Heart right ventricle (tissue), 16 donors: ENCODE measurements at places on chromosomes 4 and X.

GRCh38 chr4:135834471-135834870 lies 1632.9 kb upstream of the PABPC4L start:
- DNase-seq, result no peak

- DNase-seq, result no peak
These were observed 20.0 kb upstream of the FGFBP2 start for GRCh38 chr4:15982842-15983524.

DNA sequence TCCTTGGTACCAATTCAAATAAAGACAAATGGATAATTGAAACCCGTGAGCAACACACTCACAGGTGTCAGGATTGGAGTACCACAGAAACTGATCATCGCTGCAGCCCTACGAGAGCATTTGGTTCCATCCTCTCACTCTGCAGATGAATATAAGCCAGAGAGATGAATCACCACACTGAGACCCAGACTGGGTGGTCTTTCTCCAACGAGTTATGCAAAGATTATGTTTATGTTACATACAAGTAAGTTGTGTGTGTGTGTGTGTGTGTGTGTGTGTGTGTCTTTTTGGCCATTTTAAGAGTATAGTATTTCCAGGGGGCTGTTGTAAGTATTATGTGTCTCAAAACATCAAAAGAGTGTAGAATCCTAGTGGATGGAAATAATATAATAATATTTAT lies 329.5 kb upstream of the ZFP42 start:
- no peak for DNase-seq

DNA sequence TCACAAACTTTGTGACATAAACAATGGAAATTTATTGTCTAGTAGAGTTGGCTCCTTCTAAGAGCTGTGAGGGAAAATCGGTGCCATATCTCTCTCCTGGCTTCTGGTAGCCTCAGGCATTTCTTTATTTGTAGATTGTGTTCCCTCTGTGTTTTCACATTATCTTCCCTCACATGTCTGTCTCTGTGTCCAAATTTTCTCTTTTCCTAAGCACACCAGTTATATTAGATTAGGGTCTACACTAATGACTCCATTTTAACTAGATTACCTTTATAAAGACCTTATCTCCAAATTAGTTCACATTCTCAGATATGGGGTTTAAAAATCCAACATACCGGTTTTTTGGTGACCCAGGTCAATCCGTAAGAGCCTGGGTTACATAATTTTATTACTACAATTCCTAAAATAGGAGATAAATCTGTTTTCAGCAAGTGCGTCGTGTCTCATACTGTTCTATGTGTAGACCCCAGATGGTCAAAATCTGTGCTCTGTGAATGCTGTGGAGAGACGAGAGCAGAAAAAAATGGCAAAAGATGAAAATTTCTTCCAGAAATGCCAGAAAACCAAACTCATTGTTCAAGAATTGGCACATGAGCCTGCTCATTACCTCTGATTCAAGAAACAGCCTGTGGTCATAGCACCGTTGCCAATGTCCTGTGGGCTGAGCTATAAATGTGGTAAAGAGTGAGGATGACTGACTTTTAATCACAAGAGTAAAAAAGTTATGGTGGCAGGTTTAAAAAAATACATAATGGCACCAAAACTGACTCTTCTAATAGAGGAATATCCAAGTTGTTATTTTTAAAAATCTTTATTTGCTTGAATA lies 574.7 kb downstream of the PCDH7 start:
- DNase-seq, result no peak

DNA sequence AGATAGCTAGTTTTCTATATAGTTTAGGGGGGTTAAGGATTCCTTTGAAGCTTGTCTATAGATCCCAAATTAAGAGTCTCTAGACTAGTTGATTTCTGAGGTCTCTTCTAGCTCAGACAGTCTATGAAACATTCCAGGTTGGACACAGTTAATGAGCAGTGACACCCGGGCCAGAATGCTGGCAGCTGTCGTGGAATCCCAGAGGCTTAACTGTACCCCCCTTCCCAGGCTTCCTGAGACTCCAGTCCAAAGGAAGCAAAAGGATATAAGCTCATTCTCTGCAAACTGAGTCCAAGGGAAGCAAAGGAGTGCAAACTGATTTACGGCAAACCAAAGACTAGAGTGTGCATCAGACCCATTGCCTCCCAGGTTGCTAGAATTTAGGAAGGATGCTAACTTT lies 62.9 kb downstream of the DCX start:
- DNase-seq, result no peak

- no peak for DNase-seq
These were observed 61.9 kb downstream of the HOPX start for GRCh38 chr4:56619160-56619559.

- DNase-seq, result peak; percentile 25
These were observed 27.3 kb upstream of the CRLF2 start for GRCh38 chrX:1239681-1240142.

DNA sequence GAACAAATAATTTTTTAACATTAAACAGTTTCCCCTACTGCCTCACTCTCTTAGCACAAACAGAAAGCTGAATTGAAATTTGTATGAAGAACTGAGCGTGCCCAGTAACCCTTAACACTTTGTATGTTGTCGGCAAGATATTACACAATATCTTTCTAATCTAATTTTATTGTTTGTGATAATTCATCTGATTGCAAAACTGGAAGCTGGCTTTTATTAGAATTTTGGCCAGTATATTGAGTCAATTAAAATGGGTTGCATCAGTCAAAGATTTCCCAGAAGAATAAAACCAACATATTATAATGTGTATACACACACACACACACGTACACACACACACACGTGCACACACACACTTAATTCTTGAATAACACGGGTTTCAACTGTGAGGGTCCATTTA lies 2332.1 kb downstream of the PCDH7 start:
- DNase-seq, result no peak

DNA sequence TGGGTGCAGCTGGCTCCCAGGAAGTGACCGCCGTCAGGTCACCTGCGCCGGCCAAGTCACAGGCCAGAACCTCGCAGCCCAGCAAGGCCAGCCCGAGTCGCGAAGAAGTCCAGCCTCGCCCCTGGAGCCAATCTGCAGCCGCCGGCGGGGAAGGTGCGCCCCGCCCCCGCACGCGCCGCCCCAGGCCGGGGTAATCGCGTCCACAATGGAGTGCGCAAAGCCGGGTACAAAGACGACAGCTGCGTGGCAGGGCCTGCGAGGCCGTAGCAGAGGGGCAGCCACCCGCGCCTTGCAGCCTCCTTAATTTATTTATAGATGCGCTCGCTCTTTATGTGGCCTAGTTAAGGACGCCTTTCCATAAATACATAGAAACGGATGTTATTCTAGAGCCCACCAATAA lies 139.4 kb upstream of the CPEB2 start:
- peak; percentile 21 for DNase-seq

- DNase-seq, result no peak
These were observed 188.7 kb upstream of the AADAT start for GRCh38 chr4:170278460-170278859.

GRCh38 chr4:16642897-16643296 lies 255.5 kb downstream of the LDB2 start:
- no peak for DNase-seq

GRCh38 chr4:101584306-101584705 lies 206.2 kb upstream of the BANK1 start:
- no peak for DNase-seq

- DNase-seq, result no peak
These were observed 50.3 kb downstream of the STPG2 start for GRCh38 chr4:98092833-98093439.

GRCh38 chr4:56512166-56512565 lies 6.6 kb downstream of the ARL9 start:
- DNase-seq, result no peak

GRCh38 chr4:46372878-46373277 lies 17.1 kb downstream of the GABRA2 start:
- no peak for DNase-seq

GRCh38 chr4:52915730-52916300 lies 53.7 kb downstream of the RASL11B start:
- no peak for DNase-seq

GRCh38 chr4:84875636-84876371 lies 90.7 kb downstream of the WDFY3 start:
- DNase-seq, result no peak

DNA sequence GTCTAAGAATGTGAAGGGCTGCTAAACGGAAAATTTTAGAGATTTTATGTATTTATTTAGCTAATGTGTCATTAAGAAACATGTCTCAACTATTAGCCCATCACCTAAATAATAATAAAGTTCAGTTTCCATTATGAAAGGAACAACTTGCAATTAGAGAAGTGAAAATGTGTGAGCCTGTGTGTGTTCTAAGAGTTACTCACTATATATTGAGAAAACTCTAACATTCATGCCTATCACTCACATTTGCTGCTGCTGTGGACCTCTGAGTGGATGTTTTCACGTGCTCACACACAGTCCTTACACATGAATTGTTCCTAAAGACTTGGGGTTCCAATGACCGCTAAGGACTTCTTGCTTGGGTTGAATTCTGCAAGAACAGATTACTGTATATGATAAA lies 364.0 kb downstream of the TMA16 start:
- no peak for DNase-seq

GRCh38 chrX:134715930-134716619 lies 57.8 kb upstream of the PLAC1 start:
- DNase-seq, result no peak

GRCh38 chr4:109436504-109436903 lies 2.9 kb downstream of the SEC24B start:
- no peak for DNase-seq

- no peak for DNase-seq
These were observed 162.5 kb upstream of the BCOR start for GRCh38 chrX:40260146-40260747.

- no peak for DNase-seq
These were observed 148.5 kb downstream of the PPP3CA start for GRCh38 chr4:101198682-101199339.

DNA sequence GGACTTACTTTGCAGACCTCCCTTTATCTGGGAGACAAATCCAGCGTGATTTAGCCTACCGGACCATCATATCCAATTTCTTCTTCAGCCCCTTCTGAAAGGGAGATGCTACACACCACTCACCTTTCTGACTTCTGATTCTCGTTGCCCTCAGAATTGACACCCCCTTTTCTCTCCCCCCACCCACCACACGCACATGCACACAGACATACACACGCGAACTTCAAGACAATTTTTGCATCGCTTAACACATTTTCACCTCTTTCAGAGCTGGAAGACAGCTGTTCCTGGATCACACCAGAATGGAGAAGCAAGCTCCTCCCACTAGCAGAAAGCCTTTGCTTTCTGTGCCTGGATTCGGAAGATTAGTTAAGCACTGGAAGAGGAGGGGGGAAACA lies 1.0 kb upstream of the SNCA start:
- DNase-seq, result no peak

GRCh38 chr4:173420324-173420752 lies 21.4 kb upstream of the SCRG1 start:
- no peak for DNase-seq

GRCh38 chr4:169621731-169622492 lies 1.5 kb downstream of the CLCN3 start:
- DNase-seq, result no peak

GRCh38 chr4:76365636-76366035 lies 55.3 kb downstream of the CCDC158 start:
- no peak for DNase-seq

DNA sequence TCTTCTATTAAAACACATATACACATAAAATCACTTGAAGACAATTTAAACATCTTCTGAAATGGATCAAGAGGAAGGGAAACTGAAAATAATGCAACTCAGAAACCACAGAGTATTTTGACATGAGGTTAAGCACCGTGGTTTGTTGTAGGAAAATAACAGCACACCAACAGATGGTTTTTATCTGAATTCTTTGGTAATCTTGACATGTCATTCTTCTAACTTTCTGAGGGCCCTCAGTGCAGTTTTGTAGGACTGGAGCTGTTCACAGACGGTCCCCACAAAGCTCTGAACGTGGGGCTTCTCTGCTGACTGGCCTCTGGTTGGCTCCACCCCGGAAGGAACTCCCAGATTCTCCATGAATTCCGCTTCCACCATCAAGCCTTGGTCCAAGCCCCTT lies 16.0 kb upstream of the TLR8 start:
- DNase-seq, result no peak

DNA sequence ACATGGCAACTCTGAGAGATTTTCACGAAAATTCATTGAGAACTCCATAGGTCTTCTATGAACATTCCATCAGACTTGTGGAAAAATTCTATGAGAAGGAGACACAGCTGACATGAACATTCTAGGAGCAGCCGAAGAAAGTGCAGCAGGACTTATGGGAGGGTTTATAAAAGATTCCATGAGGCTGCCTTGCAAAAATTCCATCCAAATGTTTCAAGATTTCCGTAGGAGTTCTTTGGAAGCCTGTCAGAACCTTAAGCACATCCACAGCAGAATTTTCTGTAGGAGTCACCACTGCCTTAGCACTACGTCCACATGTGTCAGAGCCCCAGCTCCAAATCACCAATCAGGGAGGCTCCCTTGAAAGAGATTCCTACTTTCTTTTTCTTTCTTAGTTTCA lies 67.0 kb upstream of the MSX1 start:
- DNase-seq, result no peak

GRCh38 chrX:55107911-55108310 lies 19.1 kb downstream of the PAGE2 start:
- no peak for DNase-seq

GRCh38 chr4:102598762-102599374 lies 97.7 kb downstream of the NFKB1 start:
- no peak for DNase-seq

- no peak for DNase-seq
These were observed 188.3 kb upstream of the RPS6KA3 start for GRCh38 chrX:20455001-20455400.

GRCh38 chr4:62548108-62548524 lies 1348.0 kb downstream of the ADGRL3 start:
- peak; percentile 59 for DNase-seq

GRCh38 chr4:156312261-156312847 lies 358.7 kb upstream of the CTSO start:
- no peak for DNase-seq

- no peak for DNase-seq
These were observed 81.1 kb downstream of the DLG3 start for GRCh38 chrX:70525733-70526132.

GRCh38 chrX:103565752-103566151 lies 19.6 kb upstream of the TCEAL4 start:
- no peak for DNase-seq

DNA sequence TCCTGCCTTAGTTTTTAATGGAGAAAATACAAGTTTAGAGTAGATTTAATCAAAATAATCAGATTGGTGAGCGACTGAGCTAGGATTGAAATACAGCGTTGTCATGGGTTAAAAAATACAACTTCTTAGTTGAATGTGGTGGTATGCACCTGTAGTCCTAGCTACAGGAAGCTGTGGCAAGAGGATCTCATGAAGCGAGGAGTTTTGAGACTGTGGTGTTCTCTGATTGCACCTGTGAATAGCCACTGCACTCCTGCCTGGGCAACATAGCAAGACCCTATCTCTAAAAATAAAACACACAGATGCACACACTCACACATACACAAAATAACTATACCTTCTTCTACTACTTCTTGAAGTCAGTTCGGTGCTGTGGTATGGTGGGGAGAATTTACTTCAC lies 19.8 kb upstream of the GBA3 start:
- DNase-seq, result no peak

- no peak for DNase-seq
These were observed 179.3 kb upstream of the STS start for GRCh38 chrX:6968231-6968630.
